ENCODE measurements at places on chromosomes 2 and 18.

DNA sequence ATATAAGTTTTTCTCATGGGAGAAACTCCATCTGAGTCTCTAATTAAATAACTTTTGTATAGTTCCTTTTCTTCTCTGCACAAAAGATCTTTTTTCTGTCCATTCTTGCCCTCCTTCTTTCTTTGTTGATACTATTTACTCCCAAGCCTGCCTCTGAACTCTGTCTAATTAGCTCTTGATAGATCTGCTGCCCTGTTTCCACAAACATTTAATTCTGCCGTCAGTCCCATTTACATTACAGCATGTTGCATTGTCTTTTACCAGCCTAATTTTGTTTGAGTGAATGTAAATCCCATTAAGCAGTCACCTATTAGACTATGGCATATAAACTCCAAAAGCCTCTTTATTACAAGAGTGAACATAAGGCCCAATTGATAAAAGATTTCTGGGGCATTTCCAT, 254.4 kb downstream of the ERBB4 start:
- no peak for DNase-seq

DNA sequence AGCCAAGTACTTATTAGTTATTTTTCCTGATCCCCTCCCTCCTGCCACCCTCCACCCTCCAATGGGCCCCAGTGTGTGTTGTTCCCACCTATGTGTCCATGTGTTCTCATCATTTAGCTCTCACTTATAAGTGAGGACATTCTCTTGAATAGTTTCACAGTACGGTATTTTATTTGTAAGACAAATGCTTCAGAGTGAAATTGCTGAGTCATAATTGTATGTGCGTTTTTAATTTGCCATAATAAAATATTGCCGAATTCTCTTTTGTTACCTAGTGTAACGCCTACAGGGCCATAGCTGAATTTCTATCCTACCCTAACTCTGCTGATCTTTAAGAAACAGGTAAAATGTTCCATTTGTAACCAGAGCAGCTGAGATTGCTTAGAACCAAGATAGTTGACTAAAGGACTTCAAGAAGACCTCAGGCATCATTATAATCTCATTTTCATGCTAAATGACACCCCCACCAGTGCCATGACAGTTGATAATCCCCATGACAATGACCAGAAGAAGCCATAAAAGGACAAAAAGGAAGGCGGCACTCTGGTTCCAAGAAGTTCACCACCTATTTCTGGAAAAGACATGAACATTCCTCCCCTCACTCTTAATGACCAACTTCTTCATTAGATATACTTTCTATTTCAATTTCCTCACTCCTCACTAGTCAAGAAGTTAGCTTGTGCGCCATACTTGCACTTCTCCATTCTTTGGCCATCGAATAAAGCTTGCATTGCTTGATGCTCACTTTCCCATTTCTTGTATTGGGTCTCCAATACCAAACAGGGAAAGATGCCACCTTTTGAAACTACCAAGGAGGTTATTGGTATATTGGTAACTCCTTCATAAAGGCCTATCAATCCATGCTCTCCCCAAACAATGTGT, 18.4 kb downstream of the SCN9A start:
- no peak for DNase-seq

DNA sequence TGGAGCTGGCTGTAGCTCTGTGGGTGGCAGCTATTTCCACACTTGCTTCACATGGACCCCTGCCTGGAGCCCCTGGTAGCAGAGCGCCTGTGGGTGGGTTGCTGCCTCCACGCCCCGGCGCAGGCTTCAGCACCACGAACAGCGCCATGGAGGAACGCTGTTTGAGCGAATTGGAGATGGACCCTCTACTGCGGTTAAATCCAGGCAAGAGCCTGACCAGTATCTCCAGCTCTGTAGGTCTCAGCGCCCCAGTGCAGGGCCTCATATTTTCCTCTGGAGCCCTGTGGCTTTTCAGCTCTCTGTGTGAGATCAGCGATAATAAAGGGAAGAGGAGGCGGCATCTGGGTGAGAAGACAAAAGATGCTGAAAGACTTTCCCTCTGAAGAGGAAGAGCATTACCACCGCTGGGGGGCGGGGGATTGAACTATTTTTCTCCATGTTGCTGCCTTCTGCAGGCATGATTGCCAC, 12.0 kb downstream of the ONECUT2 start:
- peak; percentile 22 for DNase-seq

DNA sequence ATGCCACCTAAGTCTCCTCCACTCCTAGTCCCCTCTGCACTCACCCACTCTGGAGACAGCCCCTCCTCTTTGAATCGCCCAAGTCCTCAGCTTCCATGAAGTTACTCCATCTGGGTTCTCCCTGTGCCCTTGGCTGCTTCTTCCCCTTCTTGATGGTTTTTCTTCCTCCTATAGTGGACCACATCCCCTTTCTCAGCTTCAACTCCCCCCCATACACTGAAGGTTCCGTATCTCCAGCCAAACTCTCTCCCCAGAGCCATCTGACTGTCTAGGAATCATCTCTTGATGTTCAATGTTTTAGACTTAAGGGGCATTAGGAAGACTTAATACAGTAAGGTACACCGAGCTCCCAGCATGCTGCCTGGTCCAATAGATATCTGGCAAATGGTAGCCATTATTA, 39.6 kb downstream of the EMX1 start:
- no peak for DNase-seq

DNA sequence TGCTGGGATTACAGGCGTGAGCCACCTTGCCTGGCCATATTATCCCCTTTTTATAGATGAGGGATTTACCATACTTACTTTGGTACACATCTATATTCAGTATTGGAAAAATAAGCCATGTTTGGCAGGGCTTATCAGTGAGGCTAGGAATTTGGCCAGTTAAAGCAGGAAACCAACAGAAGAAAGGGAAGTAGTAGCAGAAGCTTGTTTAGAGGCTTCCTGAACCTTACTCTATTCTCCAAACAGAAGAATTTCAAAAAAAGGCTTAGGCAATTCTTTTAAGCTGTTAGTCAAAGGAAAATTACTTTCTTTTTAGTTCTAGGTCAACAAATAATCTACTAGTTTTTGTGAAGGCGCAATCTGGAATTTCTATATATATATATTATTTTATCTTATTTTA, 3.2 kb upstream of the GLS start:
- DNase-seq = no peak

DNA sequence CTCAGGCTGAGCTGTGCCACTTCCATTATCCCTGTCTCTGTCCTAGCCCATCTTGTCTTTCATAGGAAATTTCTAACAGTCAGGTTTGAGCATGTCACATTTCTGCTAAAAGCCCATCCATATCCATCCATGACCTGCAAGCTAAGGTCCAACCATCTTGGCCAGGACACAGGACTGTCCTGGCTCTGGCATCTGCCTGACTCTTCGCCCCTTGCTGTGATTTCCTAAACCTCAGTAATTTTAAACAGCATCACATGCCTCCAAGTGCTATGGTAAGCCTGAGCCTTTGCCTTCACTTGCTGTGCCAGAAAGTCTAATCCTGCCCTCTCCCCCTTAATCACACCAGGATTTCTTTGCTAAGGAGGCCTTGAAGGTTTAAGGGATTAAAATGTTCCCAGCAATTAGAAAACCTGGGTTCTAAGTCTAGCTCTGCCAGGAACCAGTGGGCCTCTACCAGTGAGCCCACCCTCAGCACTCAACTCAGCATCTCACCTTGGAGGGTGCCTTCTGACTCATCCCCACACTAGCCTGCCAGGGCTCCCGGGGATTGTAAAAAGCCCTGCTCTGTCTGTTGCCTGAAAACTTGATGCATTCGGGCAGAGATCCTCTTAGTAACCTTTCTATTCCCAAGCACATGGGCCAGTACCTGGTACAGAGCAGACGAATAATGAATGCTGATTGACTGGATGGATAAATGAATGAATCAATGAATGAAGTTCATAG, 411.0 kb downstream of the LRATD1 start:
- no peak for DNase-seq

GRCh38 chr2:55223958-55224760, 7.9 kb downstream of the CLHC1 start:
- DNase-seq = no peak

DNA sequence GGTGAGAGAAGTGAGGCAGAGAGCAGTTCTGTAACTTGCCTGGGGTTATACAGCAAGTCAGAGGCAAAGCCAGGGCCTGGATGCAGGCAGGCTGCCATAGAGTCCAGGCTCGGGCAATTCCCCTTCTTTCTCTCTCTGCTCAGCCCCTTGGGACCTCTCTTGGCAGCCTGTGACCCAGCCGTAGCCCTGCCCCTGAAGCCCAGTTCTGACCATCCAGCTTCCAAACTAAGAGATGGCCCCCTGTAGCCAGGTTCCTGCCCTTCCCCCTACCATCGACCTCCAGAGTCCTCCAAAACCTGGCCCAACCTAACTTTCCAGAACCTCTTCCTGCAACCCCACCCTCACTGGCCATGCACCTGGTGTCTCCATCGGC, 201.2 kb downstream of the CTIF start:
- DNase-seq = no peak

GRCh38 chr2:225994748-225995405, 595.4 kb downstream of the NYAP2 start:
- no peak for DNase-seq

GRCh38 chr18:24918257-24918656, 433.7 kb downstream of the ZNF521 start:
- DNase-seq = no peak

DNA sequence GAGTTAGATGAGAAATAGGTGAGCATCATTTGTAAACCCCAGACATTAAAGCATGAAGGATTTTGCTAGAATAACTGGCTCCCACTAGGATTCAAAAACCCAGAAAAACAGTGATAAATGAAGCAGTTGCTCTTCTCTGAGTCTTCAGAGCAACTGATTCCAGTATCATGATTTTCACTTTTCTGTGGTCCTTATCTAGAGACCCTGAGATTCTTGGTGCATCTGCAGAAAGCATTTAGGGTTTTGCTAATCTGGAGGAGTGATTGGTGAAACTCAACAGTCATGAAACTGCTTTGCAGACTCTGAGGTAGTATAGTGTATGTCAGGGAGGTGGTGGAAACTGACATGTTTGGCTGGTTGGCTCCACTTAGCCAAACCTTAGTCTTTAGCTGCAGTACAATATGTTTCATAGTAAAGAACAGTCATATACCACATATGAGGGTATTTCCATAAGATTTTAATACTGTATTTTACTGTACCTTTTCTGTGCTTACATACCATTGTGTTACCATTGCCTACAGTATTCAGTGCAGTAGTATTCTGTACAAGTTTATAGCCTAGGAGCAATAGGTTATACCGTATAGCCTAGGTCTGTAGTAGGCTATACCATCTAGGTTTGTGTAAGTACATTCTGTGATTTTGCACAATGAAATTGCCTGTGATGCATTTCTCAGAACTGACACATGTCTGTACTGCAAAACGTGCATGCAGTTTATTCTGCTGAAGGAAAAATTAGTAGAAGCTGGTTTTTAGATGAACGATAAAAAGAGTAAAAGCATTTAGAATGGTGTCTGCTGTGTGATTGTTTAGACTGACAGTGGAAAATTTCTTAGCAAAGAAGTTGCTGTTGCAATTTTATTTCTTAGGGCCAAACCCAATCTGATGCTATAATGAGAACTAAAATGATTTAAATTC, 23.8 kb downstream of the EML4 start:
- no peak for DNase-seq

GRCh38 chr2:69674316-69674670, 30.8 kb upstream of the AAK1 start:
- DNase-seq = no peak
